Fibroblast of skin of left quadriceps (primary cell): ENCODE measurements at places on chromosomes 16 and 17.

DNA sequence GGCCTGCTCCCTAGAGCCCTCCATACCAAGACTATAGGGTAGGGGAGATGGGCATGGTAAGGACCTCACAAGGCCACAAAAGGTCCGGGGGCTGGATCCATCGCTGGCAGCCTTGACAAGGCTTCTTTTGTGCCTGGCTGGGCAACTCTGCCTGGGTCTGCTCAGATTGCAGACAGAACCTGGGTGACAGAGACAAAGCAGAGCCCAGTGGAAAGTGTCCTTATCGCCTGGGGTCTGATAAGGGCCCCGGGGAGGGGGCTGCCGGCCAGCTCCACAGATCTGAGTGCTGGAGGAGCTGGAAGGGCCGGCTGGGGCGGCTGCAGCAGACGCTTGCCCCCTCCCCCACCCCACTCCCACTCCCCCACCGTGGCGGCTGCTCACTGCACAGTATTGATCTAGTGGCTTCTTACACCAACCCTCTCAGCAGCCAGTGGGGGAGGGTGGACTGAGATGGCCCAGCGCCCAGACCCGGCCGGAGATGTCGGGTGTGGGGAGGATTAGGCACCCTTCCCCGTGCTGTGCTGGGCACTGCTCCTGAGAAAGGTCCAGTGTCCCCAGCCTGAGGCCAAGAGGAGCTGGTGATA, 7.2 kb downstream of the MMP15 start:
- no peak for DNase-seq

DNA sequence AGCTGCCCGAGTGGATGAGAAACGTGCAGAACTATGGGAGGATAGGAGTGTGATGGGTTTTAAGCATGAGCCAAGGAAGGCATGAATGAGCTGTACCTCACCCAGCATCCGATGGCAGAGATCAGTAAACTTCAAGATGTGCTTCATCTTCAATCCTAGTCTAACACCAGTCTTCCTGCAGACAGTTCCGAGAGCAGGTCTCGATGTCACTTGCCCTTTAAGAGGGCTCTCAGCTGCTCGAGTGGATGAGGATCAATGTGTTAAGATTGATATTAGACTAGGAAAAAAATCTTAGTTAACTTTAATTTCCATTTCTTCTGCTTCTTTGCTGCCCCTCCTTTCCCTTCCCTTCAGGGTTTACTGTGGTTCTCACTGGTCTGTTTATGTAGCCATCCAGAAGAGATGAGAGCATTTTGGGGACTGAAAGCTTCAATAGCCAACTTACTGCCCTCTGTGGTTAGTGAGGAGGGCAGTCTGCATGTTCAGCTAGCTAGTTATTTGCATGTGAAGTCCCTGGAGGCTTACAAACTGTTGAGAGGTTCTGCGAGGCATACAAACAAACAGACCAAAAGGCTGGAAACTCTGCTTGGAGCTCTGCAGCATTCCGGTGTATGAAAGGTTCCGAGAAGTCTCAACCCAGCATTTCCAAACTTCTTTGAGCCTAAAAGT, 15.3 kb downstream of the KLHL36 start:
- no peak for DNase-seq

DNA sequence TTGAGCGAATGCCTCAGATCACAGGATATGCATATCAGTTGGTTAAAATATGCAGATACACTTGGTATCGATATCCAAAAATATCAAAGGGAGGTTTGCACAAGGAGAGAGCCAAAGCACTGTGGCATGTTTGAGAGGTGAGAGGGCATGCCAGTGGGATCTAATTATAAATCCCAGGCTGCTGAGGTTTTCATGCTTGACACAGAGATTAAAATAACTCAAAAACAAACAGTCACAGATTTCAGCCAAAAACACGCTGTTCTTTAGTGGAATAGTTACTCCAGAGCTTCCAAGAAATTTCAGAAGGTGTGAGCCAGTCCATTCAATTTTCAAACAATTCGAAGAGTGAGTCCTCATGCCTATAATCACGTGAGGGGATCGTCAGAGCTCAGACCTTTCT, 477.9 kb downstream of the SOX9 start:
- no peak for DNase-seq

- DNase-seq: no peak
These were observed 144.8 kb downstream of the ZFHX3 start for GRCh38 chr16:72903176-72903575.

GRCh38 chr16:11251525-11252481, 4.2 kb downstream of the SOCS1 start:
- peak; percentile 47 for DNase-seq

- no peak for DNase-seq
These were observed 8.2 kb upstream of the CCL2 start for GRCh38 chr17:34246881-34247280.

DNA sequence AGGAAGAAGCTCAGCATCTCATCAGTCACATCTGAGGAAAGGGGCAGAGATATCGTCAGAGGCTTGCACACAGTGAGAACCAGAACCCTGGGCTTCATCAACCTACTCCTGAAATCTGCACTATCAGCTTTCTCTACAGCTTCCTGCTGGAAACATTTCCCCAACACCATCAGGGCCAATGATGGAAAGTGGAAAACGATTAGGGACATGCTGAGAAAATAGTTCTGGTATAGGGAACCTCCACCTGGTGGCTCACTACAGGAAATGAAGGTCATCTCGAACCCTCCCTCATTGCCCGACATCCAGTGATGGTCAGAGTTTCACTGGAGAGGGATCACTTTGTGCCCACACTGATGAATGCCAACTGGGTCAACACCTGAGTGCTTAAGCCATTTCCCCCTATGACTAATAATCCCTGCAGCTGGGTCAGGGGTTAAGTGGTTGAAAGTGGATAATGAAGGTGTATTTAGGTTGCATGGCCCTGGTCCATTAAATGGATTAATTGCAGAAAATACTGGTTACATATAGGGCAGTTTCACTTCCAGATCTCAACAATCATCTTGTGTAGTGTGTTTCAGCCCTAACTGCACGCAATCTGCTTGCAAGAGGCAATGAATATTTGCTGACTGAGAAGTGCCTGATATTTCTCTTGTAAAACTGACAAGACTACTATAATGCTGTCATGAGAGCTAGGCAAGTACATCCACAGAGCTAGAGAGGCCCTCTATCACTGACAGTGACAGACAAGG, 43.1 kb upstream of the GSG1L start:
- DNase-seq: no peak

DNA sequence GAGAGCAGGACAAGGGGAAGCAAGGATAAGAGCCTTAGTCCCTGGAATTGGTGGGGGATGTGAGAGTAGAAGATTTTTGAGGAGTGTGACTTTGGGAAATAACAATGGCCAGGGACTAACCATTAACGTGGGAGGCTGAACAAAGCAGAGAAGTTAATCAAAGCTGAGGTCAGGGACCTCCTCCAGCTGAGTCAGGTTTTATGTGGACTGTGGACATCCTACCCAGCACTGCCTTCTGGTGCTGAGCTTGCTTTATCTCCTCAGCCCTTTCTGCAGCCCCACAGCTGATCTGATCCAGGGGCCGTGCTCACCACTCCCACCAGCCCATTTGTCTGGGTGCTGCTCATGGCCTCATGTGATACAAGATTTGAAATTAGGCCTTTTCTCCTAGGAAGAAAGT, 146.6 kb downstream of the SHISA6 start:
- no peak for DNase-seq

DNA sequence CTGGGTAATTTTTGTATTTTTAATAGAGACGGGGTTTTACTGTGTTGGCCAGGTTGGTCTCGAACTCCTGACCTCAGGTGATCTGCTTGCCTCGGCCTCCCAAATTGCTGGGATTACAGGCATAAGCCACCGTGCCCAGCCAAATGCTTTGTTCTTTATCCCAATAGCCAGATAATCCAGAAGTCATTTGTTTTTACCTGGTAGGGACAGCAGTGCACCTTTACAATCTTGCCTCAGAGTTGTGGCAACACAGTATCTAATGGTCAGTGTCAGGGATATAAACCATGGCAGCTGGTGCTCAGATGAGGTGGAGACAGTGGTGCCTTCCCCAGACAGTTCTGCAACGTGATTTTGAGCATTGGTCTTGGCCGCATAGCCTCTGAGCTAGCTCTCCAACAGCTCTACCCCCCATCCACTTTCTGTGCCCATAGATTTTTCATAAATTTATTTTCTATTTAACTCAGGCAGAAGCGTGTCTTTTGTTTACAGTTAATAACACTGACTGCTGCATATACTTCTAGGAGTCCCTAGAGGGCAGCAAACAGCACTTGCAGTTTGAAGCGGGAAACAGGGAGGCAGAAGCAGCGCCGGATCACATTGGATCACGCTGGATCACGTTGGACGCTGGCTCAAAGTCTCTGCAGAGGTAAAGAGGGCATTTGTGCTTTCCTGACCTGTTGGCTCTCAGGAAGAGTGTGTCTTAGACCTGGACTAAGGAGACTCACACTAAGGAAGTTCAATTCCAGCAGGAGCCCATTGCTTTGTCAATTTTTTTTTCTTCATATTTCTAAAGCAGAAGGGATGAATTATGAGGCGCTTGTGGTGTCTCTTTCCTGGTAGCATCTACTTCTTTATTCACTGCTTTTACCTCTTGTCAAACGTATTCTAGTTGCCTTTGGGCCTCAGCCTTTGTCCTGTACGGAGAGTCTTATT, 5.1 kb upstream of the GGT6 start:
- peak; percentile 36 for DNase-seq
